Right ventricle myocardium inferior (tissue), 1 donor: ENCODE measurements at places on chromosomes 4 and X. TPM values are rescaled to one million over a fixed set of nuclear protein-coding genes. Genes with fewer than 3 reads are reported as not detected.

The MAML3 gene
- 2.3 TPM for total RNA-seq

The BEX2 gene
- total RNA-seq: 0.73 TPM

The MBNL3 gene
- 27.5 TPM for total RNA-seq

The ITGB1BP2 gene
- 105 TPM for total RNA-seq

The ANXA3 gene
- total RNA-seq: 54.5 TPM

The AGTR2 gene
- total RNA-seq: 0.16 TPM

The LRIT3 gene
- total RNA-seq: not detected

The MAB21L2 gene
- not detected for total RNA-seq

The EDNRA gene
- 4.9 TPM for total RNA-seq

The AFF2 gene
- 0.22 TPM for total RNA-seq

The TCEAL2 gene
- not detected for total RNA-seq

The SPACA5B gene
- total RNA-seq: not detected

The RIPPLY1 gene
- total RNA-seq: not detected

The PWWP3B gene
- 11.5 TPM for total RNA-seq

The SLITRK4 gene
- 0.38 TPM for total RNA-seq

The L1CAM gene
- total RNA-seq: 6.1 TPM

The HTR2C gene
- total RNA-seq: not detected

The MAGIX gene
- total RNA-seq: 4.3 TPM

The SPANXA1 gene
- total RNA-seq: not detected
